ENCODE measurements at places on chromosomes 1 and 21. TPM values are rescaled to one million over a fixed set of nuclear protein-coding genes. Genes with fewer than 3 reads are reported as not detected.

ITLN2 gene
- not detected for total RNA-seq

RGSL1 gene
- total RNA-seq: not detected

CDA gene
- 2.0 TPM for total RNA-seq

GCSAML gene
- total RNA-seq: under 0.01 TPM

CRABP2 gene
- 1.7 TPM for total RNA-seq

MYOC gene
- total RNA-seq: not detected

TMEM39B gene
- 9.6 TPM for total RNA-seq

LCE1C gene
- total RNA-seq: not detected

SPRR5 gene
- total RNA-seq: not detected

UQCRHL gene
- 2.0 TPM for total RNA-seq

GNAT2 gene
- total RNA-seq: not detected

NCDN gene
- total RNA-seq: 36.4 TPM

HDGF gene
- total RNA-seq: 327 TPM

IGSF9 gene
- not detected for total RNA-seq

LELP1 gene
- total RNA-seq: not detected

CACNA1S gene
- not detected for total RNA-seq

PTPN22 gene
- total RNA-seq: 2.0 TPM

BTBD8 gene
- total RNA-seq: 2.4 TPM

NECTIN4 gene
- total RNA-seq: 2.6 TPM

PDPN gene
- 20.3 TPM for total RNA-seq

GSTM2 gene
- total RNA-seq: 7.6 TPM

LMOD1 gene
- 5.4 TPM for total RNA-seq

VSIG8 gene
- 0.43 TPM for total RNA-seq

TSPAN2 gene
- not detected for total RNA-seq

LCE2B gene
- not detected for total RNA-seq

CLCA2 gene
- 0.44 TPM for total RNA-seq

WNT2B gene
- 1.5 TPM for total RNA-seq

CAMK1G gene
- total RNA-seq: 0.66 TPM

FCRL6 gene
- not detected for total RNA-seq

MANEAL gene
- 0.57 TPM for total RNA-seq

SMCP gene
- total RNA-seq: not detected

KRTAP13-2 gene
- total RNA-seq: not detected

FMO2 gene
- total RNA-seq: under 0.01 TPM

FOXD3 gene
- not detected for total RNA-seq

Data from placental pericyte (primary cell).